ENCODE measurements at places on chromosomes 11 and 22.

DNA sequence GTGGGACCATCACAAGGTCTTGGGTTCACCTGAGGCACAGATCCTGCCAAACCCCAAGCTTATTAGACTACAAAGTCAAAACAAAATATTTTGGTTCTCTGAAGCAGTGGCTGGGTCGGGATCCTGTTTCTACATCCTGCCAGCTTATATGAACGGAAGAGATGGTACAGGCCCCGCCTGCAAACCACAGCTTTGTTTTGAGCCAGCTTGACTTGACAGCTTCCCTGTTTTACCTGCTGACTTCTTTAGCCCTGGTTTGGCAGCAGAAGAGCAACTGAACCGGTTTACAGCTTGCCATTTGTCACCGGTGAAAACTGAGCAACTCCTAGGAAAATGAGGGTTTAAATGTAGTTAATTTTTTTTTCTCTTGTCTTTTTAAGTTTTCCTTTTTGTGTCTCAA, 11.4 kb downstream of the PACS1 start:
- peak; percentile 75 for DNase-seq

DNA sequence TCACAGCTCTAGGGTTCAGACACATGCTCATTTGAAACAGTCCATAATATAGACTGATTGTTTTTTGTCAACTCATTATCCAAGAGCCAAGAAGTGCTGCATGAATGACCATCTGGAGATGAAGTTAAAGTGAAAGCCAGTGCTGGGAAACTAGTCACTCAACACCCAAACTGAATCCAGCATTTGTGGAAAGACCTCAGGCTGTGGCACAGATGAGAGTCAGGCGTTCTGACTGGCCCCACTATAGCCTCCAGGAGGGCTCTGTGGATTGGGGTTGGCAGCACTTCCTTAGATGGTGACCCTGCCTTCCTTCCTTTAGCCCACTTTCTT, 2.1 kb downstream of the FEZ1 start:
- no peak for DNase-seq

DNA sequence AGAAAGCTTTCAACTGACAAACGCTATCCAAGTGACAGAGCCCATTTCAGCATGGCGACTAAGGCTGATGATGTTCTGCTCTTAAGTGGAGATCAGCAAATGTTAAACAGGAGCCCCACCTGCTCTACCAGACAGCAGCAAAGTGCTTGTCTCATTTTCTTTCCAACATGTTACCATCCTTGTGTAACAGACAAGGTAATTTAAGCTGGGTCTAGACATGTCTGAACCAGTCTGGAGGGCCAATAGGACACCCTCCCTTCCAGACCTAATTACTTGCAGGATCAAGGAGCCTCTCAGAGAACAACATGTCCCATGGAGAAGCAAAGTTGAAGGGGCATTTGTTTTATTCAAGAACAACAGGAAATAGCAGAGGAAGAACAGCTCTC, 3.9 kb upstream of the LMO2 start:
- no peak for DNase-seq

GRCh38 chr11:50098186-50098725, 65.6 kb downstream of the OR4C45 start:
- no peak for DNase-seq

DNA sequence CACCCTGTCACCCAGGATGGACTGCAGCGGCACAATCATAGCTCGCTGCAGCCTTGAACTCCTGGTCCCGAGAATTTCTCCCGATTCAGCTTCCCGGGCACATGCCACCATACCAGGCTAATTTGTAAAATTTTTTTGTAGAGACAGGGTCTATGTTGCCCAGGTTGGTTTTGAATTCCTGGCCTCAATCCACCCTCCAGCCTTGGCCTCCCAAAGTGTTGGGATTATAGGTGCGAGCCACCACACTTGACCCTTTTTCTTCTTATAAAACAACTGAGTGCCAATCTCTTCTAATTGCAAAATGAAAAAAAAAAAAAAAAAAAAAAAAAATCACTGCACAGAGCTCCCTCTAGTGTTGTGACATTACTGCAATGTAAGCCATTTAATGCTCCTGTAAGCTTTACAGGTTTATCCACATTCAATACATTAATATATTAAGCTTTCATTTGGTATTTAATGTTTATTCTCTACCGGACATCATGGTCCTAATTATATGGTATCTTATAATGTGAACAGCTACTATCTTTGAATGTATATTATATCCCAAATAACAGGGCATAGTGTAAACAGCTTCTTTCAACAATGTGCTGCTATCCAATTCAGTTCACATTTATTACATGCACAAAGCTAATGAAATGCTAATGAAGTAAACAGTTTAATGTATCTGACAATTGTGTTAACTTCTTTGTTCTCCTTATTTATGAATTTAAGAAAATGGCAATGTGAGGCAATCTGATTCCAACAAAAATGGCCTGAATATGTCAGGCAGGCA, 44.6 kb downstream of the COPB1 start:
- no peak for DNase-seq

DNA sequence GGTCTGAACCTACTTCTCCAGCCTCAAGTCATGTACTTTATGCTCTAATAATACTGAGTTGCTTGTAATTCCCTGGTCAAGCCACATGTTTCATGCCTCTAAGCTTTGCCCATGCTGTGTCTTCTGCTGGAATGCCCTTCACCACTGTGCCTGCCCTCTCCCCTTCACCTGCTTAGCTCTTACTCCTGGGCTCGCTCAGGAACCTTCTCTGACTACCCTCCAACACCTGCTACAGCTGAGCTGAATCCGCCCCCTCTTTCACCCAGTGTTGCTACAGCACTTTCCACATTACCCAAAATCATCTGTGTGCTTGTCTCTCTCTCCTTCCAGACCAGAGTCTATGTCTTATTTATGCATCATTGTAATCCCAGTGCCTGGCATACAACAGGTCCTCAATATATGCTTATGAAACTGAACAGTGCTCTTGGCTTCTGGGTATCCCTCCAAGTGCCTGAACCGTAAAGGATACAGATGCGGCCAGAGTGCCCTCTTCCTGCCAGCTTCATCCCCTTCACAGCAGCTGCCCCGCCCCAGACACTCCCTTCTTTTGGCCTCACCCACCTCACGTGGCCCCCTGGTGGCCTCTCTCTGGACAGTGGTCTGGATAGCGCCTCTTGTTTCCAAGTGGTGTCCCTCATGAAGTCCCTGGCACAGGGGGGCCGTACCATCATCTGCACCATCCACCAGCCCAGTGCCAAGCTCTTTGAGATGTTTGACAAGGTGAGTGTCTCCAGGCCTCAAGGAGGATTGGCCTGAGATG, 7.1 kb downstream of the ABCG4 start:
- DNase-seq: no peak

- DNase-seq: no peak
Measured at GRCh38 chr11:116567721-116568242, 205.0 kb downstream of the BUD13 start.

GRCh38 chr11:76623171-76623883, 47.2 kb downstream of the LRRC32 start:
- no peak for DNase-seq

GRCh38 chr11:33060271-33060670, 20.9 kb downstream of the TCP11L1 start:
- no peak for DNase-seq

DNA sequence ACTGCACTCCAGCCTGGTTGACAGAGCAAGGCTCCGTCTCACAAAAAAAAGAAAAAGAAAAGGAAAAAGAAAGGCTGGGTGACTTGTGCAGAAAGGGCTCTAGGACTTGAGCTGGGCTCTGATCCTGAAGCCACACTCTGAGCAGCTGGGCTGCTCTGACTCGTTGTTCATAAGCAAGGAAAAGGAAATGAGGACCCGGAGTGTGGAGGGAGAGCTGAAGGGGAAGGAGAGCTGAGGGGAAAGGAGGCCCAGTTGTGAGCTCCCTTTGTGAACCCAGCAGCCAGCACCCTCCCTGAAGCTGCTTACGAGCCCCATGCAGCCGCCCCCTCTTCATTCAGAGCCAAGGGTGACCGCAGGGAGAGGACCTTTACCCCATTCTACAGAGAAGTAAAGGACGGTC, 12.3 kb upstream of the SH3BP1 start:
- no peak for DNase-seq

DNA sequence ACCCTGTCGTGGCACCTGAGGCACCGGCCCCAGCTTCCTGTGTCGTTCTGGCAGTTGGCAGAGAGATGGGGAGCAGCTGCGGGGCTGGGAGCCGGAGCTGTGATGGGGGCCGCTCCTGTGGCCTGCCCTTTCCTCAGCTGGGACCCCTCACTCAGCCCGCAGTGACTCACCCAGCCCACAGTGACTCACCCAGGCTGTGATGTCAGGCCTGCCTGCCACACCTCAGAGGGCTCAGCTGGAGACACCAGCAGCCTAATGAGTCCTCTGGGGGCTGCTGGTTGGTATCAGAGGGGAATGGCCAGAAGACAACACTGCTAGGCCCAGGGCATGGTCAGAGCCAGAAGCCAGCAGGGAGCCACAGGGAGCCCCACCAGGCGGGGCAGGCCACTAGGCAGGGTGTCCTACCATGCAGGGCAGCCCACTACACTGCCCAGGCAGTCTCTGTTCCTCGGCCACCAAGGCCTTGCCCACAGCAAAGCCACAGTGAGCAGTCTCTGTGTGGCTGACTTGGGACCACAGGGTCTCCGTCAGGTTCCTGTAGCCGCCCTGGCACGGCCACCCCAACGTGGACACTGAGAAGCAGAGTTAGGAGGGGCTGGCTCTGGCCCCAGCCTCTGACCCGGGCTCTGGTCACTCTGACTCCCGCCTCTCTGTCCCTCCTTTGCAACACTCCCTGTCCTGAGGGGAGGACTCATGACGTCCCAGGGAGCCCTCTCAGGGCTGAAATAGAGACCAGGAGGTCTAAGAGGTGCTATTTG, 4.2 kb upstream of the FXYD2 start:
- peak; percentile 72 for DNase-seq

DNA sequence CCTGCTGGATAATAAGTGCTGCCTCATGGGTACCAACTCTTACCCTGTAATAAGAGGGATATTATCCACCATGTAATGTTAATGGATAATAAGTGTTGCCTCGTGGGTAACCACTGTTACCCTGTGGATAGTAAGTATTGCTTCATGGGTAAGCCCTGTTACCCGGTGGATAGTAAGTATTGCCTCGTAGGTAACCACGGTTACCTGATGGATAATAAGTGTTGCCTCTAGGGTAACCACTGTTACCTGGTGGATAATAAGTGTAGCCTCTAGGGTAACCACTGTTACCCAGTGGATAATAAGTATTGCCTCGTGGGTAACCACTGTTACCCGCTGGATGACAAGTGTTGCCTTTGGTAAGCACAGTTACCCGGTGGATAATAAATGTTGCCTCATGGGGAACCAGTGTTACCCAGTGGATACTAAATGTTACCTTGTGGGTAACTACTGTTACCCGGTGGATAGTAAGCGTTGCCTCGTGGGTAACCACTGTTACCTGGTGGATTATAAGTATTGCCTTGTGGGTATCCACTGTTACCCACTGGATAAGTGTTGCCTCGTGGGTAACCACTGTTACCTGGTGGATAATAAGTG, 18.6 kb upstream of the NXPE4 start:
- DNase-seq: no peak

GRCh38 chr11:86579406-86579731, 93.0 kb downstream of the ME3 start:
- no peak for DNase-seq

- DNase-seq: no peak
Measured at GRCh38 chr11:96215110-96215782, 127.7 kb downstream of the MAML2 start.

DNA sequence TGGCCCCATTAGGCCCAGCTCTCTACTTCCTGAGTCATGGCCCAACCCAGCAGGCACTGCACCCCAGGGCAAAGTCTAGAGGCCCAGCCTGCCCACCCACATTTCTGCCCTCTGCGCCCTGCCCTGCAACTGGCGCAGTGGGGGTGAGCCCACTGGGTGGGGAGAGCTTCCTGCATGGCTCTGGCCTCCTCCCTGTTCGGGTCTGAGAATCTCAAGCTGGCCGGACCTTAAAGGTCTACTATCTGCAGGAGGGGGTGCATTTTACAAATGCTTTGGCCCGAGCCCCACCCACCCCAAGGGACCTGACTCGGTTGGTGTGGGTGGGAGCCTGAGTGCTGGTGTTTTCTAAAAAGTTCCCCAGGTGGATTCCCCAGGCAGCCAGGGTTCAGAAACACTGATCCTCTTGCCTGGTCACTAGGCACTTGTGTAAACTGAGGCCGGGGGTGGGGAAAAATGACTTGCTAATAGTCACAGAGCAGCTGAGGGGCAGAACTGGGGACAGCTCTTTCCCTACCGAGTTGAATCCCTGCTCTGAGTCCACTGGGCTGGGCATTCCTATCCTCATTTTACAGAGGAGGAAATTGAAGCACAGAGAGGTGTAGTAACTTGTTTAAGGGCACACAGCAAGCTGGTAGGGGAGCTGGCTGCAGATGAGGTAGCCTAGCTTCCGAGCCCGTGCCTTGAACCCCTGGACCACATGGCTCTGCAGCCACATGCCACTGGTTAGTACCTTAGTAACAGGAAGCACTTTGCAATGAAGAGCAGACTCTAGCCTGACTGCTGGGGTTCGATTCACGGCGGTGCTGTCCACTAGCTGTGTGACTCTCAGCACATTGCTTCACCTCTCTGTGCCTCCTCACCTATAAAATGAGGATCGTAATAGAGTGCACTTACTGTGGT, 36.3 kb downstream of the CD82 start:
- no peak for DNase-seq

DNA sequence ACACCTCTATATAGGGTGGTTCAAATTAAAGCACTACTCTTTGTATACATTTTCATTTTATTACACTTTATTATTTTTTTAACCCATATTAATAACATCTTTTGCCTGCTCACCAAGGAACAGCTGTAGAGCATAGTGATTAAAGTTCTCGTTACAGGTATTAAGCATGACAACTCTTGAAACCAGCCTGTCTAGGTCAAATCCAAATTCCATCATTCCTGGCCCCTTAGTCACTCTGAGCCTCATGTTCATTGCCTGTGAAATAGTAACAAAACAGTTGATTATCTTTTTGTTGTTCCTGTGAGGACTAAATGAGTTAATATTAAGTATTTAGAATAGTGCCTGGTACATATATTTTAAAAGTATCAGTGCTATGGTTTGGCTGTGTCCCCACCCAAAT, 334.5 kb downstream of the RAB38 start:
- DNase-seq: no peak

- no peak for DNase-seq
Measured at GRCh38 chr11:103234974-103235373, 125.7 kb downstream of the DYNC2H1 start.

- no peak for DNase-seq
Measured at GRCh38 chr11:74749127-74749964, 697 bp downstream of the RNF169 start.

- DNase-seq: no peak
Measured at GRCh38 chr11:43217849-43218248, 93.9 kb upstream of the API5 start.

- DNase-seq: no peak
Measured at GRCh38 chr11:126628790-126629621, 273.5 kb downstream of the ST3GAL4 start.

- DNase-seq: no peak
Measured at GRCh38 chr11:70205766-70206165, 2.7 kb downstream of the FADD start.

All from suprapubic skin (tissue), 4 donors.